H4 (cell line): ENCODE measurements at places on chromosomes 1 and 21. TPM values are rescaled to one million over a fixed set of nuclear protein-coding genes. Genes with fewer than 3 reads are reported as not detected.

- no peak for DNase-seq
These were observed 21.6 kb downstream of the HLX start for GRCh38 chr1:220900842-220901241.

- no peak for DNase-seq
These were observed 7.2 kb upstream of the BECN2 start for GRCh38 chr1:241950390-241950789.

DNA sequence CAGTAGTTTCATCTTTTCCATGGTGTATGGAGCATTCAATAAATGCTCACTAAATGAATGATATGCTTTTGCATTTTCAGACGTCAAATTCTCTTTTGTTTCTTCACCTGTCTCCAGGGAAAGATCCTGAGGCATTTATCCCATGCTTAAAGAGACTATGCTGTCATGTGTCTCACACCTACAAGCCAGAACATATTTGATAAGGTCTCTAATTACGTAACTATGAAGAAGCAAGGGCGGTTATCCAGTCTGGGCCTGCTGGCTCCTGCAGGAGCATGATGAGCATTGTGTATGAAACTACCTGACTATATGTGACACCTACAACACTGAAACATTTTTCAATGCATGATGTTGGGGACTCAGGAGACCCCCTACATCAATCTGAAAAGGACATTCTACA, 51.8 kb downstream of the FBXO42 start:
- no peak for DNase-seq

DNA sequence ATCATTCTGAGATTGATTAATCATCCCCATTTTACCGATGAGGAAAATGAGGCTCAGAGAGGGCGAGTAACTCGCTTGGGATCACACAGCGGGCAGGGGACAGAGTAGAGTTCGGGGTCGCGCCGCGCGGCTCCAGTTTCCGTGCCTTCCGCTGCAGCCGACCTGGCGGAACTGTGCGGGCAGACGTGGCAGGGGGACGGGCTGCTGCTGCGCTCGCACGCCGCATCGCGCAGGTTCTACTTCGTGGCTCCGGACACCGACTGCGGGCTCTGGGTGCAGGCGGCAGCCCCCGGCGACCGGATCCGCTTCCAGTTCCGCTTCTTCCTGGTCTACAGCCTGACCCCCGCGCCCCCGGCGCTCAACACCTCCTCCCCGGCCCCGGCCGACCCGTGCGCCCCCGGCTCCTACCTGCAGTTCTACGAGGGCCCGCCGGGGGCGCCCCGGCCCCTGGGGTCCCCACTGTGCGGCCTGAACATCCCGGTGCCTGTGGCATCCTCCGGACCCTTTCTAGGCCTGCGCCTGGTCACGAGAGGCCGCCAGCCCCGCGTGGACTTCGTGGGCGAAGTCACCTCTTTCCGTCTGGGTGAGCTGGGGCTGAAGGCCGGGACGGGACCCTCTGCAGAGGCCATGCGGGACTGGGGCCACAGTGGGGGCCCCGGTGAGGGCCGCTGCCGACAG, 2.3 kb downstream of the LDLRAD2 start:
- no peak for DNase-seq

DNA sequence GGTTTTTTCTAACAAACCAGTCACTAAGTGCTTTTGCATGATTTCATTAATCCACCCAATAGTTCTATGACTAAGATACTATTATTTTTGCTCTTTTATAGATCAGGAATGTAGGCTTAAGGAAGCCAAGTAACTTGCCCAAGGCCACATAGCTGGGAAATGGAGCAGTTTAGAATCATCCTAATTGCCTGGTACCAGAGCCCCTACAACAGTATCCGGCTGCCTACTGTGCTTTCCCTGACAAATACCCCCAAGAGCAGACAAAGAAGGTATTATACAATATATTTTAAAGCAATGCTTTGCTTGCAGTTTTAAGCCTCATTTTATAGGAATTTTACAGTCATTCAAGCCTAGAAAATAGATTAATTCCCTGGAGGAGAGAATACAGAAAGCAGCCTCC, 45.5 kb upstream of the RASAL2 start:
- no peak for DNase-seq

DNA sequence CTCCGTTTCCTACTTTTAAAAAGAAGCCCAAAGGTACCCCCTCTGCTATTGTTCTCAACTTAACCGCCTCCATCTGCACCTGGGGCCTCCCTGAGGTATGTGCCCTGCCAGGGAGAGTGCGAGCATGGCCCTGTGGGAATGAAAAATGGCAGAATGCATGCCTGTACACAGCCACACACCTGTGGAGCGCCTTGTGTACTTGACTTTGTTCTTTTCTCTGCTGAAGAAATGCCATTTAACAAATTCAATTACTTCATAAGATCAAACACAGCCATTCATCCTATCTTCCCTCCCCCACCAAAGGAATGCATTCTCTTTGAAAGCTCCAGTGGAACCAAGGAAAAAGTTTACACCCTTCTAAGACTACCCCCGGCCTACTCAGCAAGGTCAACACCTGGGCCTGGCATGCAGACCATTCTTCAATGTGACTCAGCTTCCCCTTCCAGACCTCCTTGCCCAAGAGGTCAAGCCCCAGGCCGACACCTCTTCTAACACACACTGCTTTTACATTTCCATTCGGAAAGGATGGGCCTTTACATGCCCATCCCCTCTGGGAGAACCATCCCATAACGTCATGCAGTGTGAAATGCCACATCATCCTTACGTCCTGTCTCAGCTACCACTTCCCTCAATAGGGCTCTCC, 123.7 kb downstream of the SMYD2 start:
- DNase-seq = no peak

DNA sequence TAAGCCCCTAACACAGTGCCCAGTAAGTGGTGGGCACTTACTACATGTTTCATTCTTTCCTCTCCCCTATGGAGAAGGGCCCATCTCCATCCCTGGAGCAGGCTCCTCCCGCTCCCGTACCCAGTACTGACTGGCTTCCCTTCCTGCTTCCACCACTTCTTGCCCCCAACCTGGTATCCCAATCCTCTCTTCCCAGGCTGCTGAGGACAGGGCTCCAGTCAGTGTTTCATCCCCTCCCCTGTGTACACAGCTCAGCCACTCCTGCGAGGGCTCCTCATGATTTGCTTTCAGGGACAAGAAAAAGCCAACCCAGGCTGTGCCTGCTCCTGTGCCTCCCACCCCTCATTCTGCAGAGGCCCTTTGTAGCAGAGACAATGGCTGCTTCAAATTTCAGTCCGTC, 20.8 kb upstream of the ETV3 start:
- DNase-seq = no peak

DNA sequence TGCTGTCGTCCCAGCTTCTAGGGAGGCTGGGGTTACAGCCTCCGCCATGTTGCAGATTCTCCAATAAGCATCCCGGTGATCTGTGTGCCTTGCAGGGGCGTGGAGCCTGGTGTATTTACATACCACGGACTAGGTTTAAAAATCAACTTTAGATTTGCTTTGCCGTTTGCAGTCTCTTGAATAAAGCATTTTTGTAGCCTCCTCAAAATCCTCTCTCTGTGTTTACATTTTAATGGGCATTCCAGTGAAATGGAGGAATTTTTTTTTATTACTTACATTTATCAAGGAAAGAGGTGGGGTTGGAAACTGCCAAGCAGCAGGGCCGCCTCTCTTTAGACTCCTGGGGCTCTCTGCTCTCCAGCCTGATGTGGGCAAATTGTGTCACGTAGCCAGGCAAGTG, 437.5 kb upstream of the VAMP3 start:
- DNase-seq = no peak

DNA sequence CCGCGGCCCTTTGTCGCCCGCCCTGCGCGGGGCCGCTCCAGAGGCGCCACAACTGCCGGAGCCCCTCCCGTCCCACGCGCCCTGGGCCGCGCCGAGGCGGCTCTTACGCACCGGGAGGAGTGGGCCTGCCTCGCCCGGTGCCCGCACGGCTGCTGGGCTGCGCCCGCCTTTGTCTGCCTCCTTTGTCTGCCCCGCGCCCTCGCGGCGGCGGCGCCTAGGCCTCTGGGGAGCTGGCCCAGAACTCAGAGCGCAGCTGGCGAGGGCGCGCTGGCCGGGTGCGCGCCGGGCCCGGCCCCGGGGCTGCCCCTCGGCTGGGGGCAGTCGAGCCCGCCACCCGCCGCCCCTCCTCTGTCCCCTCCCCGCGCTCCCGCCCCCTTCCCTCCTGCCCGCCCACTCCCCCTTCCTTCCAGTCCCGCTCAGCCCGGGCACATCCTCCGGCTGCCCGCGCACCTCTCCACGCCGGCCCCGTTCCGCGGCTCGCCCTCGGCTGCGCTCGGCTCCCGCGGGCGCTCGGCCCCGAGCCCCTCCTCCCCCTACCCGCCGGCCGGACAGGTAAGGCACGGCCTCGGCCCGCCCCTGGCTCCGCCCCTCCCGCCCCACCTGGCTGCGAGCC, at the start of gene DRAXIN:
DRAXIN (plus strand) TSS at position 409 of the 613 bp plus-strand sequence. CDS start 14,549 bp downstream, outside the sequence.
- no peak for DNase-seq

GRCh38 chr1:161238039-161238473, at the start of gene NR1I3:
NR1I3 (minus strand) TSS chr1:161238203; CDS start chr1:161236565, 1,638 bp downstream.
- DNase-seq = no peak

- DNase-seq = no peak
These were observed 49.8 kb downstream of the COLGALT2 start for GRCh38 chr1:183987593-183988318.

- DNase-seq = no peak
These were observed 6.5 kb upstream of the MAB21L3 start for GRCh38 chr1:116104667-116105066.

DNA sequence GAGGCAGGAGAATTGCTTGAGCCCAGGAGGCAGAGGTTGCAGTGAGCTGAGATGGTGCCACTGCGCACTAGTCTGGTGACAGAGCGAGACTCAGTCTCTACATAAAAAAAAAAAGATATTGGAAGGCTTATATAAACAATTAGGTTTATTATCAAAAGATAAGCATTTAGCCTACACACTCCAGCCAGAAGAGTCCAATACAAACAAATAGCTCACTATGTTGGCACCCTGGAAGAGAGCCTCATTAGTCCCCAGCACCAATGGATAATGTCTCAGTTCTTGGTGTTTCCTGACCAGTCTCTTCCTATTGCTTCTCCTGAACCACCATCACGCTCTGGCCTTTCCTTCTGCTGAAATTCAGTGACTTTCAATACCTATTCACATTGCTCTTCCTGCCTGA, 48.6 kb upstream of the ATP1A1 start:
- no peak for DNase-seq

DNA sequence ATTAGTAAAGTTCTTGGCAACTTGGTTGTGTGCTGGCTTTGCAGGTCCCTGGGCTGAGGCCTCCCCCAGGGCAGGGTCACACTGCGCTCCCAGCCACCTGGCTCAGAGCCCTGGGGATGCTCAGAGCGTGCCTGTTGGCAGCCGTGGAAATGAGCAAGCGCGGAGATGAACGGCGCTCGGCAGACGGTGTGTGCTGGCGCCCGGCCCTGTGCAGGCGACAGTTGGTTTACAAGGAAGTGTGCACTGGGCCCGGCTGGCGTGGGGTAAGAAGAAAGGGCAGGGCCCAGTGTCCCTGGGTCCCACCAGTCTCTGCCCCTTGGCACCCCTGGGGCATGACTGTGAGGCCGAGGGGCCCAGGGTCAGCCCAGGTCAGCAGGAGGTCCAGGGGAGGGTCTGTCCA, 25.7 kb upstream of the PEX10 start:
- DNase-seq = no peak

DNA sequence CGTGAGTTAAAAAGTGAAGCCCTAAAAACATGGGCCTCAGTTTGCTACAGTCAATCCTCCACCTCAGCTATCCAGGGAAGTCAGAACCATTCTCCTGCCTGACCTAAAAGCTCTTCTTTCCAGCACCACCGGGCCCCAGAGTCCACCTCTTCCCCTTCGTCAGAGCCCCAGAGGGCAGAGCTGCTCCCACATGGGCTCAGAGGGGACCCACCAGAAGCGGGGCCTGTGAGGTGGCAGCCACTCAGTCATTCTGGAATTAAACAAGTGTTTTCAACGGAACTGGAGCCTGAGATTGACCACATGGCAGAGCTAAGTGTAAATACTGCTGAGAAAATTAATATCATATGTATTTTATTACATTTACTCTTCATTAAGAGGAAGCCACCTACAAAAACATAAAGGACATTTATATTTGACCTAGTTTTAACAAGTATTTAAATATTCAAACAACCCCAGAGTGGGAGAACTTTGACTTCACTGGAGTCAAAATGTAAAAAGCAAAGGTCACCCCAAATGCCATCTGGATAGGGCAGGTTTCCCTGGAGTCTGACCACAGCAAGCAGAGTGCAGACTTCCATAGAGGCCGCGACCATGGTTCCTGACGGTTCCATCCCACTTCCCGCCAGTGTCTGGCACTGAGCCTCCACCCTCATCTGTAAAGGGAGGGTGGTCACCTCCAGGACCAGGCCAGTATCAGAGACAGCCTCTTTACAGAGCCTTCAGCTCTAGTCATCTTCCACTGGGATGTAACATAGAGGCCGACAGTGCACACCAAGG, 1.8 kb downstream of the SUMO3 start:
- no peak for DNase-seq

GRCh38 chr1:233081735-233082134, 131.3 kb downstream of the NTPCR start:
- no peak for DNase-seq

- no peak for DNase-seq
These were observed 1.9 kb upstream of the PIGV start for GRCh38 chr1:26785611-26786436.

- DNase-seq = peak; percentile 39
These were observed 26.8 kb downstream of the LRRC53 start for GRCh38 chr1:74485622-74486021.

DNA sequence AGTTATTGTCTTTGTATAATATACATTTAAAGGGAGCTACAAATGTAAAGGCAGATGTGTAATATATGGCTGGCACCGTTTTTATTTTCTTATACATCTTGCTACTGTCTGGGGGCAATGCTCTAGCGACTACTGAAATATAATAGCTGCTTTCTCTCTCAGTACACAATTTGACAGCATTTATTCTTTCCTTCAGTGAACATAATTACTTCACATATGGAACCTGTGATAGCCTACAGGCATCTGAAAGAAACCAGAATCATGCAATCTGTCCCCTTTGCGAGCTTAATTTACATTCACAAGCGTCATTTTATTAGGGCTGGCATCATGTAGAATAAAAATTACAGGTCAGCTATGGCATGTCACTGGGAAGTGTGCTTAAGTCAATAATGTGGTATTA, 557.5 kb upstream of the PTBP2 start:
- DNase-seq = no peak

GRCh38 chr21:45279446-45280177, 8.1 kb downstream of the POFUT2 start:
- no peak for DNase-seq

GRCh38 chr1:47388030-47388890, 27.8 kb upstream of the FOXE3 start:
- no peak for DNase-seq

DNA sequence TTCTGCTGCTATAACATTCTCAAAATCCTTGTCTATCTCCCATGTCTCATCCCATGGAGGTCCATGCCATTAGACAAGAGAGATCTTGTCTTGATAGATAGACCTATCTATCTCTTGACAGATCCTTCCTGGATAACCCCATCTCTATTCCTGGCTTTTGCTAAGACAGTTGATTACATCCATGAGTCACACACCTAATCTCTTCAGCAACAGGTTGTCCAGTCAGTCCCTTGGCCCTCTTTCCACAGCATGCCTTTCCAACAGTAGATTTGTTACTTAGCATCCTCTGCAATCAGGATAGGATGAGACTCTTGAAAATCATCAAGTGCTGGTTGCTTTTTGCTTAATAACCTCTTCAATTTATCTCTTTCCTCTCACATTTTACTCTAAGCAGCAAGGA, 46.6 kb downstream of the TRMT1L start:
- no peak for DNase-seq

Gene MYBPHL
- not detected in 2 replicates for total RNA-seq

Gene UMODL1
- total RNA-seq = not detected in 2 replicates

Gene TEX38
- total RNA-seq = not detected in 2 replicates

Gene TCHH
- not detected in 2 replicates for total RNA-seq

Gene GJA9
- total RNA-seq = not detected in 2 replicates

Gene AGT
- total RNA-seq = 66.1 and 72.7 TPM in 2 replicates

Gene MYOG
- not detected in 2 replicates for total RNA-seq
